ENCODE measurements at places on chromosomes 12 and 14. TPM values are rescaled to one million over a fixed set of nuclear protein-coding genes. Genes with fewer than 3 reads are reported as not detected.

SDR9C7 gene
- not detected for total RNA-seq

SERPINA10 gene
- not detected for total RNA-seq

IL26 gene
- total RNA-seq = 0.32 TPM

PLXNC1 gene
- total RNA-seq = 2.3 TPM

SLC25A47 gene
- not detected for total RNA-seq

TAS2R46 gene
- total RNA-seq = 0.72 TPM

SLC6A12 gene
- not detected for total RNA-seq

TSFM gene
- total RNA-seq = 25.4 TPM

CLEC2A gene
- not detected for total RNA-seq

MMP17 gene
- 31.8 TPM for total RNA-seq

VRTN gene
- total RNA-seq = not detected

EEF1AKMT3 gene
- 8.7 TPM for total RNA-seq

HHIPL1 gene
- 6.5 TPM for total RNA-seq

KRT7 gene
- total RNA-seq = 85.9 TPM

MSI1 gene
- 1.5 TPM for total RNA-seq

HOXC12 gene
- total RNA-seq = not detected

LRRIQ1 gene
- not detected for total RNA-seq

NKX2-1 gene
- total RNA-seq = not detected

GUCY2C gene
- total RNA-seq = not detected

FBXW8 gene
- 20.9 TPM for total RNA-seq

NOC4L gene
- 15.1 TPM for total RNA-seq

SLC39A5 gene
- total RNA-seq = not detected

KRT77 gene
- total RNA-seq = not detected

RDH16 gene
- not detected for total RNA-seq

STAC3 gene
- total RNA-seq = not detected

CAPZA3 gene
- total RNA-seq = not detected

FOXA1 gene
- not detected for total RNA-seq

MGST1 gene
- total RNA-seq = 261 TPM

KCNH3 gene
- total RNA-seq = 0.54 TPM

BHLHE41 gene
- 1.3 TPM for total RNA-seq

SYCP3 gene
- not detected for total RNA-seq

TTC6 gene
- total RNA-seq = not detected

TMEM52B gene
- total RNA-seq = not detected

HOXC5 gene
- total RNA-seq = not detected

LHX5 gene
- total RNA-seq = not detected

NGB gene
- not detected for total RNA-seq

NXPH4 gene
- 23.3 TPM for total RNA-seq

SLC7A8 gene
- 0.32 TPM for total RNA-seq

DHRS2 gene
- 5.5 TPM for total RNA-seq

ABCC9 gene
- 0.16 TPM for total RNA-seq

All from cardiac atrium fibroblast (primary cell).